Neural progenitor cell (in vitro differentiated cells): ENCODE measurements at places on chromosomes 3 and 15. TPM values are rescaled to one million over a fixed set of nuclear protein-coding genes. Genes with fewer than 3 reads are reported as not detected.

The CCDC14 gene
- 154 and 250 TPM in 2 replicates for total RNA-seq

The SMCO1 gene
- total RNA-seq, result not detected in 2 replicates

The STAC gene
- 6.5 and 9.6 TPM in 2 replicates for total RNA-seq

The GPR176 gene
- 20.6 and 36.4 TPM in 2 replicates for total RNA-seq

The RPP25 gene
- total RNA-seq, result 2.5 and 7.2 TPM in 2 replicates

The UBA7 gene
- 0.47 and 4.3 TPM in 2 replicates for total RNA-seq

GRCh38 chr15:74826364-74826819, at the start of gene CPLX3:
Gene CPLX3 (plus strand): TSS chr15:74826627. CDS start chr15:74826704, 77 bp downstream.
- DNase-seq, result peak; percentile 83
- no peaks in the 10 kb centered on the region for H3K36me3 ChIP-seq
- no peak within 1 kb of the TSS for H3K4me3 ChIP-seq
- no peak within 1 kb of the TSS for H3K27ac ChIP-seq
- H3K27me3 ChIP-seq, result peaks cover 58% of the 10 kb centered on the region

- DNase-seq, result no peak
- H3K36me3 ChIP-seq, result no peaks in the 10 kb centered on the region
- no peak overlapping the region for H3K4me3 ChIP-seq
- H3K27me3 ChIP-seq, result no peaks in the 10 kb centered on the region
- no peaks in the 10 kb centered on the region for H3K4me1 ChIP-seq
Measured at GRCh38 chr3:30516238-30516637, 90.2 kb upstream of the TGFBR2 start.

GRCh38 chr15:45948181-45948621, 313.4 kb downstream of the SQOR start:
- no peaks in the 10 kb centered on the region for H3K36me3 ChIP-seq
- H3K4me3 ChIP-seq, result no peak overlapping the region
- H3K27me3 ChIP-seq, result no peaks in the 10 kb centered on the region
- DNase-seq, result peak; percentile 10
- H3K4me1 ChIP-seq, result peaks cover 13% of the 10 kb centered on the region

- no peak for DNase-seq
- no peak overlapping the region for H3K27ac ChIP-seq
- no peaks in the 10 kb centered on the region for H3K27me3 ChIP-seq
Measured at GRCh38 chr15:50854601-50855490, 53.6 kb upstream of the AP4E1 start.

DNA sequence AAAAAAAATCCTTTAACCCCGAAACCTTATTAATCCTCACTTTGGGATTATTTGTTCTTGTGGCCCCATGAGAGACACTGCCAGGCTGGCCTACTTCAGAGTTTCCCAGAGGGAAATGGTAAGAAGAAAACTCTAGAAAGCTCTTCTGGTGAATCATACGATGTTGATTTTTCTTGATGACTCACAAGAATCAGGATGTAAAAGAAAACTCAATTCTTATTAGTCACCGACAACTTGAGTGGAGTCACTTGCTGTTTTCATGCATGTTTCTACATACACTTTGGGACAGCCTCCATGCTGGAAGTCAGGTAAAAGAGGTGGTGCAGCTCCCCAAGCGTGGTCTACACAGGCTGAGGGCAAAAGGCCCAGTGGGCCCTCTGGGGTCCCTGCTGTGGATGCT, 42.8 kb downstream of the MYO5C start:
- H3K4me3 ChIP-seq, result no peak overlapping the region
- H3K27ac ChIP-seq, result no peak overlapping the region
- no peaks in the 10 kb centered on the region for H3K36me3 ChIP-seq
- H3K4me1 ChIP-seq, result peaks cover 13% of the 10 kb centered on the region

DNA sequence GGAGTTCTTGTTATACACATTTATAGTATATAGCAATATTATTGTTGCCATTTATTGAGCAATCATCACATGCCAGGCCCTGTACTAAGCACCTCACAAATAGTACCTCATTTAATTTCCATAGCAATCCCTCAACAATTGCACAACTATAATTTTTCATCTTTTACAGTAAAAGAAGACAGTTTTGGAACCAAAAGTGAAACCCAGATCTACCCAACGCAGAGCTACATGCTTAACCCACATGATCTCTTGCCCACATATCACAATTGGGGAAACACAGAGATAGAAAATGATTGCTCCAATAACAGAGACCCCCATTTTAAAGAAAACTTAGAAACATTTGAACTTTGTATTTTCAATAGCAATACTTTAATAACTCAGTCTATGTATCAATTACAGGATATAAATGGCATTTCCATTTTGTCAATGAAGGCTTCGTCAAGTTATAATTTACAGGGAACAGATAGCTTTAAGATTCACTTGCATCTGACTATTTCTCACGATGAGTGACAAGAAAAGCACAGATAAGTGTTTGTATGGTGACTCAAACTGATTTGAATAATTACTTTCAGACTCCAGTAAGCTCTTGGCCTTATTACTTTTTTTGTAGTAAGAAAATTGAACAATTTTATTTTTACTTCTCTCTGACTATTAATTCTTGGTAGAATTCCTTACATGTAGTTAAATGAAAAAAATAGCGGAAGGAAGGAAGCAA, 38.7 kb upstream of the CCDC50 start:
- H3K27me3 ChIP-seq, result no peaks in the 10 kb centered on the region
- no peaks in the 10 kb centered on the region for H3K4me1 ChIP-seq
- H3K4me3 ChIP-seq, result no peak overlapping the region
- no peak overlapping the region for H3K27ac ChIP-seq

GRCh38 chr3:178517665-178518334, 18.4 kb upstream of the KCNMB2 start:
- H3K4me3 ChIP-seq, result no peak overlapping the region
- no peaks in the 10 kb centered on the region for H3K27me3 ChIP-seq
- no peak overlapping the region for H3K27ac ChIP-seq
- no peak for DNase-seq

- no peaks in the 10 kb centered on the region for H3K4me1 ChIP-seq
- H3K4me3 ChIP-seq, result no peak overlapping the region
- no peak for DNase-seq
- H3K27ac ChIP-seq, result no peak overlapping the region
- no peaks in the 10 kb centered on the region for H3K27me3 ChIP-seq
- no peaks in the 10 kb centered on the region for H3K36me3 ChIP-seq
Measured at GRCh38 chr15:27426805-27427204, 455.8 kb downstream of the GABRG3 start.

- no peaks in the 10 kb centered on the region for H3K36me3 ChIP-seq
- DNase-seq, result peak; percentile 45
- peaks cover 14% of the 10 kb centered on the region for H3K4me1 ChIP-seq
- no peak overlapping the region for H3K4me3 ChIP-seq
- H3K27ac ChIP-seq, result no peak overlapping the region
Measured at GRCh38 chr15:76863123-76863522, 42.0 kb downstream of the SCAPER start.
